ENCODE measurements at places on chromosomes 2 and 18.

GRCh38 chr2:100235098-100235497 lies 87.2 kb downstream of the LONRF2 start:
- no peak for DNase-seq

DNA sequence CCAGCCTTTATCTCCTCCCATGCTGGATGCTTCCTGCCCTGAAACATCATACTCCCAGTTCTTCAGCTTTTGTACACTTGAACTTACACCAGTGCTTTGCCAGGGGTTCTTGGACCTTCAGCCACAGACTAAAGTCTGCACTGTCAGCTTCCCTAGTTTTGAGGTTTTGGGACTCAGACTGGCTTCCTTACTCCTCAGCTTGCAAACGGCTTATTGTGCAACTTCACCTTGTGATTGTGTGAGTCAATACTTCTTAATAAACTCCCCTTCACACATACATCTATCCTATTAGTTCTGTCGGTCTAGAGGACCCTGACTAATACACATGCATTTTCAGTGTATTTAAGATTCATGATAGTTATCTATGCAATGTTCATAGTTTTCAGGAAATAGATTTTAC lies 35.8 kb upstream of the ZNF804A start:
- no peak for DNase-seq

GRCh38 chr2:231568785-231569435 lies 23.8 kb upstream of the TEX44 start:
- DNase-seq = no peak

DNA sequence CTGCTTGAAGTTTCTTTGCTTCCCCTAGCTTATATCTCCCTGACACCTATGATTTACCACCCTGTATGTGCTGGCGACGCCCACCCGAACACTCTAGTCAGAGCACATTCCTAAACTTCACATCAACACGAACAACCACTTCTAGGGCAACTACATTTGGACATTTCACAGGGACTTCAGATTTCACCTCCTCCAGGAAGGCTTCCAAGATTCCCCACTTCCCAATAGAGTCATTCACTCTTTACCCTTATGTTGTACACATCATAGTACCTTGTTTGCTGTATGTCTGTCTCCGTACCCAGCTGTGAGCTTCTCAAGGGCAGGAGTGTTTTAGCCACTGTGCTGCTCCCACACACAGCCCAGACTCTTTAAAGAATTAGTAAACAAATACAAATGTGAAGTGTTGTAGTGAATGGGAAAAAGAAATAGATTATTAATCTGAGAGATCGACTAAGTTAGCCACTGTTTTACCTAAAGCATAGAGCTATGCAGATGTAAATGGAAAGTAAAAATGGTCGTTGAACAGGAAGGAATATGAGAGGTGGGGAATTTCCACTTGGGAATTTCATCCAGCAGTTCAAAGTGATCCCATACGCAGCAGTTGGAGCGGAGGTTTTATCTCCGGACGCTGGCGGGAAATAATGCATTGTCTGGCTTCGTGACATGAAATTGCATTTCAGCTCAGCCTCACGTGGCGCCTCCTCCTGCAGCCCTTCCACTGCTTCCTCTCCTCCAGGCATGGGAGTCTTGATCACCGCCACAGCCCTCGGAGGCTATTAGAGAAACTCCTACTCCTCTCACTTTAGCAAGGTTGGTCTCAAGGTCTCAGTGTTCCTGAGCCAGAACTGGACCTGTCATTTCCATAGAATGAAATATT lies 233.4 kb upstream of the COPS8 start:
- no peak for DNase-seq

DNA sequence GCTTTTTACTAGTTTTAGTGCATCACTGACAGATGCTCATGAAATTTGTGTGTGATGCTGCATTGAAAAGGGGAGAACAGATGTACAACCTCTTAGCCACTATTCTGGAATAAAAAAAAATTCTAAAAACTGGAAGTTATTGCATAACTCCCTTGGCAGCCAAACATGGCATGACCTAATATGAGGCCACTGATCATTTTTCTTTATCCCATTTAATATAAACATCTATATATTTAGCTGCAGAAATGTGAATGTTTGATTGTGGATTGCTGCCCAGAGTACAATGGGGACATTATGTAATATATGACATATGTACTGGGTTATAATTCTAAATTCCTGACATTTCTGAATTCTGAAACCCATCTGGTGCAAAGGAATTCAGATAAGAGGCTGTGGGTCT lies 86.5 kb downstream of the CDCA7 start:
- DNase-seq = peak; percentile 3

GRCh38 chr2:162333968-162334367 lies 10.0 kb upstream of the GCA start:
- DNase-seq = peak; percentile 11

Data from brain microvascular endothelial cell (primary cell).